Stimulated activated CD8-positive, alpha-beta memory T cell treated with anti-CD3 and anti-CD28 coated beads, Interleukin-7, amount 100 ng/mL, for 1 hour (primary cell): ENCODE measurements at places on chromosomes 4 and X.

DNA sequence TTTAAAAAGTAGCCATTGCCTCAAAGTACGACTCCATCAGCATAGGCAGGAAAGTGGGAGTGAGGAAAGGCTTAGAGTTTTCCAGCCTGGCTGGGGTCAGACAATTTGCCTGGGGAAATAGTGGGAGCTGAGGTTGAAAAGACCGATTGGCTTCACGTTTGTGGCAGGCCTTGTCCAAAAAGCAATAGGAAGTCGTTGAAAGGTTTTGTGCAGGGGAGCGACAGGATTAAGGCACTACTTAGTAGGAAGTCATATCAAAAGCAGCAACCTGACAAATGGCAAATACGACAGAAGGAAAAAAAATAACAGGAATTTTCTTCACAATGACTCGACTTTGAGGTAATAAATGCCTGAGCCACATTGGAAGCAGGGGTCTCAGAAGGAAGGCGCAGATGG is 691 bp upstream of the EREG start:
- DNase-seq = no peak

- no peak for DNase-seq
Observed at GRCh38 chr4:150089732-150090131, 11.5 kb downstream of the DCLK2 start.

GRCh38 chrX:96564595-96564994 is 120.0 kb upstream of the DIAPH2 start:
- DNase-seq = no peak

DNA sequence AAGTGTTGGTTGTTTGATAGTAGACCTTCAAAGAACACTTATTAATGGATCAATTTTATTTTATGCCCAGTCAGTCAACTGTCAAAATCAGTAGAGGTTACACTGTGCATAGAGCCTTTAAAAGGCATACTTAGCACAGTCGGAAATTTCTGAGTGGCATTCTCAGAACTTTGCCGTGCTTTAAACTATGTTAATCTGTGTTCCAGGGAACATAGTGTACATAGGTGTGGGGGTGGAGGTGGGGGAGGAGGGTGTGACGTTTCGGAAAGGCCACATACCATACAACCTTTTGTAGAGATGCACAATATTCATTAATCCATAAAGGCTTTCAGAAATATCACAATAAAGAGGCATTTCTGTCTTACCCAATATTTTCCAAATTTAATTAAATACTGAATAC is 75.8 kb downstream of the RS1 start:
- no peak for DNase-seq

GRCh38 chr4:89708903-89709421 is 128.0 kb downstream of the SNCA start:
- DNase-seq = no peak

- no peak for DNase-seq
Observed at GRCh38 chr4:153038623-153039311, 102.6 kb downstream of the FHDC1 start.

DNA sequence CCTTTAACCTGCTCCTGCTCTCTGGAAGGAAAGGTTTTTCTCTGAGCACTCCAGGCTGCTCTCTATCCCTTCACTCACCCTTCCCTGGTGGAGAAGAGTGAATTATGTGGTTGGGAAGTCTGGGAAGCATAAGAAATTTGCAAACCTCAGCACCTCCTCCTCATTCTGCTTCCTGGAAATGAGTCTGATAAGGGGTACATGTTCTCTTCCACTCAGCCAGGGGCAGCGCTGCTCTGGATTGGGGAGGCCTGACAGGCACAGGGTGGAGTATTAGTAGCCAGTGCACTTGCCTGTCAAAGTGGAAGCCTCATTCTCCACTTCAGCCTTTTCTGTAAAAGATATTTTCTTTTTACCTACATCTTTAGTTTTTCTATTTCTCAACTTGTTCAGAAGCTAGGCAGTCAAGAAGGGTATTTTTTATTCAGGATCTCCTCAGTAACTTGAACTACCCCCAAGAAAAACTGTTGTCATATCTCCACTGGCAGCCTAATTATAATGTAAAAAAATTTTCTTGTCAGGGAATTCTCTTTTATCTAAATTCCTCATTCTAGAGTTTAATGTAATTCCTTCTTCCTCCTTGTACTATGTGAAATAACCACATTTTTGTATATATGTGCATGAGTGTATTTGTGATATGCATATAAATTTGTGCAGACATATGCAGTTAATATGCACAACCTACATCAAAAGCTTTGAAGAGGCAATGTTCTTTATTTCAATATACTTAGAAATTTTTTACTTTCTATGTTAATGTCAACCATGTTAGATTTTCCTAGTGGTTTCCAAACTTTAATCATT is 15.3 kb downstream of the ADAMTS3 start:
- no peak for DNase-seq

GRCh38 chr4:10866666-10867065 is 182.1 kb upstream of the CLNK start:
- no peak for DNase-seq

DNA sequence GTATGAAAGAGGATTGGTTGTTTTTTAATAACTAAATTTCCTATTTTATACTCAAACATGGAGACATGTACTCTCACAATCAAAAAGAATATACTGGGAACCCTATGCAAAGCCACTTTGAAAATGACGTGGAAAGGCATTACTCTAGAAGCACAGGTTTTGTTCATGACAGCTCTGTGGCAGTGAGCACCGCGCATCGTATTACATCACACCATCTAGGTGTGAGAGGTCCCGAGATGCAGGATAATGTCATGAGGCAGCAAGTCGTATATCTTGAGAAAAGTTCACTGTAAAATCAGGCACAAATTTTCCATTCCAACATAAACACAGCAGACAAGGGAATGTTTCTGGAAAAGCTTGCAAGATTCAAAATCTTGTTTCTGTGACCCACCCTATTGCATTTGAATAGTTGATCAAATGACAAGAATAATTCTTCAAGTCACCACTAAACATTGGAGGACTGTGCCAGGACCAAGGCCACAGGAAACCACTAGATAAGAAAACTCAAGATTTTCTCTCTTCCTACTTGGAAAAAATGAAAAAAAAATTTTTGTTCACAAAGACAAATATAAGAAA is 127.6 kb downstream of the LDB2 start:
- no peak for DNase-seq

GRCh38 chr4:183960046-183960420 is 54.9 kb downstream of the STOX2 start:
- no peak for DNase-seq

DNA sequence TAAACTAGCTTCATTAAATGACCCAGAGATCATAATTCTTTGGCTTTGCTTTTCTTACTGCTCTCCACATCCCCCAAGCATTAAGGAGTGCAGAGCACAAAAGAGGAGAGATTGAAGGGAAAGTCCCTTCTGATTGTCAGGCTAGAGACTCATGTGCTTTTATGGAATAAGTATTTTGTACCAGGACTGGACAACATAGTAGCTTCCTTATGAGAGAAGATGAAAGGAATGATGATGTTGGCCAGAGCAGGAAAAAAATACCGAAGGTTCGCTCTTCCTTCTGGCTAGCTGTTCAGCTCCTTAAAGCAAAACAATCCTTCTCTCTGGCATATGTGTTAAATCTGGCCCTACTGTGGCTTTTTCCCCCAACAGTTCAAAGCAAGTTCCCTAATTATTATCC is 53.1 kb downstream of the HOPX start:
- DNase-seq = no peak

DNA sequence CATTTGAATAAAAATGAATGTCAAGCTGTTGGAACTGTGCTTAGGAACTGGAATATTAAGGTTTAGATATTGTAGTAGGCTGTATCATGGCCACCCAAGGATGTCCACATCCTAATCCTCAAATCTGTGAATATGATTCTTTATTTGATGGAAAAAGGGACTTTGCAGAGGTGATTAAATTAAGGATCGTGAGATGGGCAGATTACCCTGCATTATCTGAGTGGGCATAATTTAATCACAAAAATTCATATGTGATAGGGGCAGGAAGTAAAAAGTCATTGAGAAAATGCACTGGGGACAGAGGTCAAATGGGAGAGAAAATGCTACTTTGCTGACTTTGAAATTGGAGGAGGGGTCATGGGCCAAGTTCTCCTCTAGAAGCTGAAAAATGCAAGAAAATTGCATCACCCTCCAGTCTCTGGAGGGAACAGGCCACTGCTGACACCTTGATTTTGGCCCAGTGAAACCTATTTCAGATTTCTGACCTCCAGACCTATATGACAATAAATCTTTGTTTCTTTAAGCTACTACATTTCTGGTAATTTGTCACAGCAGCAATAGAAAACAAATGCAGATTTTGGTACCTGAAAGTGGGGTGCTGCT is 521.4 kb downstream of the PCDH7 start:
- DNase-seq = no peak

DNA sequence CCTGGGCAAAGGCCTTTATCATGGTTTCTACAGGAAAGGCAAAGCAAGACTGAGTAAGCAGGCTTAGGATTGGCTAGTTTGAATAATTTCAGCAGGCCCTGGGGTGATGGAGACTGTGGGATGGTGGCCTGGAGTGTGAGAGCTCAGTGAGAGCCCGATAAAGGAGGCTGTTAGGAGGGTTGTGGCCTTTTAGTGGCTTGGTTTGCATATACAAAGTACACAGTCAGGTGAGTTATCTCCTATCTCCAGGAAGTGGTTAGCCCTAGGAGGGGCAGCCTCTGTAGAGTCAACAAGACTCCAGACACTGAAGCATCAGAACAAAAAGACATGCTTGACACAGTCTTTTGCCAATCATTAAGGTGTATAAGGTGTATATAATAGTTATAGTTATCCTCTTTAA is 157.2 kb downstream of the CFAP299 start:
- DNase-seq = no peak

DNA sequence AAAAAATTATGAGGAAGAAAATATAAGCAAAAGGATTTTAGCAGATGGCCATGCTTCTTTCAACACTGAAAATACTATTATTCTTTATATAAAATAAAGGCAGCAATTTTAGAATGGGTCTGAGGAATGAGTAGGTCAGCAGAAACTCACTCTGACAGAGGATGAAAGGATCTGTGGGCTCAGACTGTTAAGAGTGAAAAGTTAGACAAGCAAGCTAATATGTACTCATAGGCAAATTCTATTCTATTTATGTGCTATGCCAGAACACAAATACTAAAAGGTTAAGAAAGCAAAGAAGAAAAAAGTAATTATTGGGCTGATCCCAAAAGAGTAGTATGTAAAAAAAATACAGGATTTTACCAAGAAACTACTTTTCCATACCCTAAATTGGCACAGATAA is 13.9 kb downstream of the LCORL start:
- DNase-seq = no peak

GRCh38 chr4:128307123-128307571 is 19.5 kb upstream of the PGRMC2 start:
- no peak for DNase-seq

- DNase-seq = no peak
Observed at GRCh38 chr4:20676501-20677197, 23.6 kb upstream of the PACRGL start.

- DNase-seq = no peak
Observed at GRCh38 chr4:157303471-157303960, 83.0 kb downstream of the GRIA2 start.

- DNase-seq = no peak
Observed at GRCh38 chr4:179662522-179662921, 2220.3 kb upstream of the AGA start.

- no peak for DNase-seq
Observed at GRCh38 chr4:160423879-160424451, 1321.1 kb downstream of the RAPGEF2 start.

DNA sequence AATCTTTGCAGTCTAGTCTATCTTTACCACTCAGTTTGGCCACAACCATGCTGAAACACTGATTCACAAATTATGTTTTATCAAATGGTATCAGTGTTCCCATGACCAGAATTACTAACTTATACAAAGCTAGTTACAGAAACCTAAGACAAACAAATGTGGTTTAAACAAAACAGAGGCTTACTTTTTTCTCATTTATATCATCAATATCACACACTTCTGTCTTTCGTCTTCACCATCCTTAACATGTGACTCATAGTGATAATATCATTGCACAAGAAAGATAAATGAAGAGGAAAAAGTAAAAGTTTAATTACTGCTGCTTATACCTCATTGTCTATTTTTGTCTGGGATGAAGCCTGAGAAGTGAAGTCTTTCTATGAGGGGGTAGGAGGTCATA is 406.6 kb downstream of the PCDH10 start:
- DNase-seq = no peak

DNA sequence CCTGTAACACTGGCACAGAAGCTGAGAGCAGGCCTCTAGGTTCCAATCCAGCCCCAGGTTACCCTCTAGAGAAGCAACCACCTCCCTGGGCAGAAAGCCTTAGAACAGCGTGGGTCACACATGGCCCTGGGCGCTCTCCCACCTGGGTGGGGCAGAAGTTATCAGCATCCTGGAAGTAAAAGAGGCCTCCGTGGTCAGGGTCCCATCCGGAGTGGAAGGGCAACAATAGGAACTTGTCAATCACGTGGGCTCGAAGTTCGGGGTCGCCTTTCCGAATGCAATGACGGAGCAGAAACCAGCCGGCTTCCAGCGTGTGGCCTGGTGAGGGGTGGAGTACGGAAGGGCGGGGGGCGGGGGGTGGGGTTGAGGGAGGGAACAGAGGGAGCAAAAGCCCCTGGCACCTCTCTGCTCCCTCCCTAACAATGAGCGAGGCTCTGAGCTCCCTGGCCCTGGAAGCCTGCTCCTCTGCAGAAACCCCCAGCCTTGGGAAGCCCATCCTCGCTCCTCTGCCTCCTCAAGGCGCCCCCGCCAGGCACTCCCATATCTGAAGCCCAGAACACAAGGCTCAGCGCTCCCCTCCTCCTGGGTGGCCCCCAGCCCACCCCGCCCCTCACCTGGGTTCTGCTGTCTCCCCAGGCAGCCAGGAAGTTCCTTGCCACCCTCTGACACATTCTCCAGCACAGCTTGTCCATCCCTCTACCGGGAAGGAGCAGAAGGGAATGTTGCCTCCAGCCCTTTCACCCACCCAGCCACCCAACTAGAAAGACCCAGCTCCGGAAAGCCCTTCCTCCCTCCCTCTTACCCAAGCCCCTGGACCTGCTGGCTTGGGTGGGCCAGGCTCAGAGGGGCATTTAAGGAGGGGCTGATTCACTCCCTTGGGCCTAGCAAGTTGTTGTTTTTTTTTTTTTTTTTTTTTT is 2.8 kb downstream of the RENBP start:
- no peak for DNase-seq

- no peak for DNase-seq
Observed at GRCh38 chr4:94390804-94391410, 48.3 kb upstream of the HPGDS start.

DNA sequence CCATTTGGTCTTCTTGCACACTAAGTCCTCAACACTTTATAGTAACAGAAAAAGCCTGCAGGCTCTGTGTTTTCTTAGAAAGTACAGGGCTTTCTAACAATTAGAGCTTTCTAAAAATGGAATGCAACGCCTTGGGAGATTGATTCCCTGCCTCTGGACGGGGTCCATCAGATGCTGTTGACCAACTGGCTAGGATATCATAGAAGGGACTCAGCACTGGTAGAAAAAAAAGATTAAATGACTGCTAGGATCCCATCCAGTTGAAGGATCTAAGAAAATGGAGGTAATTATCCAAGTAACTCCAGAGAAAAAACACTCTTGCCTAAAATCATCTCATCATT is 39.5 kb downstream of the USP46 start:
- no peak for DNase-seq
